Hepatocyte (in vitro differentiated cells): ENCODE measurements at places on chromosomes 13 and 19.

DNA sequence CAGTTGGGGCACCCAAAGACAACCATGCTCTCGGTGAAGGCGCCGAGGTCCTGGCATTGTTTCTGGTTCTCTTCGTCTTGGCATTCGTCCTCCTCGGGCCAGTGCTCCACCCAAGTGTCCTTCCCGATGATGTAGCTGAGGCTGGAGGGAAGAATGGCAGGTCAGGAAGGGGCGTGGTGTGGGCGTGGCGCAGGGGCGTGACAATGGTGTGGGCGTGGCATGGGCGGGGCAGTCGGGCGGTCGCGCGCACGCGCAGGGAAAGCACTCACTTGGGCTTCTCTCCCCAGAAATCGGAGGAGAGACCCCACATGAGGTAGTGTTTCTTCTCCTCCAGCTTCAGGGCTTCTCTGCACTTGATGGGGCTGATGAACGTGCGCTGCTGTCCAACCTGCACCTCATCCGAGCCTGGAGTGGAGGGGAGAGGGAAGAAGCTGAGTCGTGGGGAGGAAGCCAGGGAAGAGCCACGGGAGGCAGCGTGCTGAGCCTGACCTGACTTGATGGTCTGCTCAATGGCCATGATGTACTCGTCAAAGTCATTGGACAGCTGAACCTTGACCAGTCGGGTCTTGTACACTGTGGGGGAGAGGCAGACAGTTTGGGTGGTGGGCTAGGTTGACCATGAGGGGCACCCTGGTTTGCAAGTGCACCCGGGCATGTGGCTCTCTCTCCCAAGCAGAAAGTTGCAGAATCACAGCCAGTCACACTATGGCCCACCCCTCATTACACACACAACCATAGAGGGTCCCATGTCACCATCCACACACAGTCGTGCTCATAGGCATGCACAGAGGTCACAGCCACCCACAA is 8.1 kb upstream of the TNFSF14 start:
- no peaks in the 10 kb centered on the region for H3K27me3 ChIP-seq
- peaks cover 7% of the 10 kb centered on the region for H3K4me1 ChIP-seq
- no peaks in the 10 kb centered on the region for H3K36me3 ChIP-seq
- peak; percentile 35 for DNase-seq

DNA sequence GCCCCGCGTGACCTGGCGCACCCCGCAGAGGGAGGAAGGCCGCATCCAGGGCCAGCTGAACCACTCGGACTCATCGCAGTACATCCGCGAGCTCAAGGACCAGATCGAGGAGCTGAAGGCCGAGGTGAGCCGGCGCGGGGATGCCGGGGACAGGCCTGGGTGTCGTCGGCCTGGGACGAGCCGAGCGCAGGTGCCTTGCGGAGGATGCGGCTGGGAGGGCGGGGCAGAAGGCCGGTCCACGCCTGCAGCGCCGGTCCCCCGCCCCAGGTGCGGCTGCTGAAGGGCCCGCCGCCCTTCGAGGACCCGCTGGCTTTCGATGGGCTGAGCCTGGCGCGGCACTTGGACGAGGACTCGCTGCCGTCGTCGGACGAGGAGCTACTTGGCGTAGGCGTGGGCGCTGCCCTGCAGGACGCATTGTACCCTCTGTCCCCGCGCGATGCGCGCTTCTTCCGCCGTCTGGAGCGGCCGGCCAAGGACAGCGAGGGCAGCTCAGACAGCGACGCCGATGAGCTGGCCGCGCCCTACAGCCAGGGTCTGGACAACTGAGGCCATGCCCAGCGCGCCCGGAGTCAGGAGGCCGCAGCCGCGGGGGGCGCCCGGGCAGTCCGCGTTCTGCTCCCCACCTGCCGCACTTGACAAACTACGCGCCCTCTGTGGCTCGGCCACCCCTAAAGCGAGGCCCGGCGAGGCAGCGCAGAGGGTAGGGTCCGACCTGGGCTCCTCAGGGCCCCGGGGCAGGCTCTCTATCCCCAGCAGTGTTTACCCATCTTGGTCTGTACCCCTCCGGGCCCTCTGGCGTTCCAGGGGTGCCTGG is 10.8 kb downstream of the PRR36 start:
- H3K4me1 ChIP-seq, result peaks cover 6% of the 10 kb centered on the region
- no peak overlapping the region for H3K4me3 ChIP-seq
- peaks cover 10% of the 10 kb centered on the region for H3K27me3 ChIP-seq
- no peak for DNase-seq

GRCh38 chr13:91142572-91142971 is 204.9 kb upstream of the MIR17HG start:
- H3K27ac ChIP-seq, result no peak overlapping the region
- DNase-seq, result peak; percentile 32
- H3K4me3 ChIP-seq, result no peak overlapping the region
- H3K4me1 ChIP-seq, result peaks cover 4% of the 10 kb centered on the region

GRCh38 chr19:17519967-17520366 is 8.5 kb downstream of the PGLS start:
- peaks cover 5% of the 10 kb centered on the region for H3K36me3 ChIP-seq
- no peaks in the 10 kb centered on the region for H3K27me3 ChIP-seq
- no peaks in the 10 kb centered on the region for H3K4me1 ChIP-seq
- H3K4me3 ChIP-seq, result no peak overlapping the region
- no peak for DNase-seq

GRCh38 chr13:101025925-101026324 is 351.3 kb upstream of the TMTC4 start:
- peaks cover 7% of the 10 kb centered on the region for H3K4me1 ChIP-seq
- H3K27ac ChIP-seq, result peak overlapping the region; percentile 4
- no peak for DNase-seq
- H3K27me3 ChIP-seq, result no peaks in the 10 kb centered on the region
- no peak overlapping the region for H3K4me3 ChIP-seq

DNA sequence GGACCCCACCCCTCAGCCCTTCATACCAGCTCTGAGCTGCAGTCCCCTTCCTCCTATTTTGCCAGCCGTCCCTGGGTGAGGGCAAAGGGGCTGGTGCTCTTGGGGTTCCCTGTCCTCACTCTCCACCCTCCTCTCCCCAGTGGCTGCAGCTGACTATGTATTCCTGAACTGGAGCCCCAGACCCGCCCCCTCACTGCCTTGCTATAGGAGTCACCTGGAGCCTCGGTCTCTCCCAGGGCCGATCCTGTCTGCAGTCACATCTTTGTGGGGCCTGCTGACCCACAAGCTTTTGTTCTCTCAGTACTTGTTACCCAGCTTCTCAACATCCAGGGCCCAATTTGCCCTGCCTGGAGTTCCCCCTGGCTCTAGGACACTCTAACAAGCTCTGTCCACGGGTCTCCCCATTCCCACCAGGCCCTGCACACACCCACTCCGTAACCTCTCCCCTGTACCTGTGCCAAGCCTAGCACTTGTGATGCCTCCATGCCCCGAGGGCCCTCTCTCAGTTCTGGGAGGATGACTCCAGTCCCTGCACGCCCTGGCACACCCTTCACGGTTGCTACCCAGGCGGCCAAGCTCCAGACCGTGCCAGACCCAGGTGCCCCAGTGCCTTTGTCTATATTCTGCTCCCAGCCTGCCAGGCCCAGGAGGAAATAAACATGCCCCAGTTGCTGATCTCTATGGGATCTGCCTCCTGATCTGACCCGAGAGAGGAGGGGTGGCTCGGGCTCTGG is 2.4 kb downstream of the COX7A1 start:
- H3K27ac ChIP-seq, result no peak overlapping the region
- H3K36me3 ChIP-seq, result no peaks in the 10 kb centered on the region
- H3K4me3 ChIP-seq, result no peak overlapping the region
- H3K27me3 ChIP-seq, result no peaks in the 10 kb centered on the region

- H3K36me3 ChIP-seq, result no peaks in the 10 kb centered on the region
- H3K4me3 ChIP-seq, result no peak overlapping the region
- DNase-seq, result peak; percentile 71
- H3K27ac ChIP-seq, result peak overlapping the region; percentile 58
- peaks cover 6% of the 10 kb centered on the region for H3K4me1 ChIP-seq
These were observed 6.3 kb downstream of the PNKP start for GRCh38 chr19:49861107-49861506.

GRCh38 chr19:33098055-33098534 is 17.1 kb downstream of the GPATCH1 start:
- peak; percentile 52 for DNase-seq
- H3K27ac ChIP-seq, result peak overlapping the region; percentile 6
- peaks cover 13% of the 10 kb centered on the region for H3K4me1 ChIP-seq
- no peak overlapping the region for H3K4me3 ChIP-seq
- H3K36me3 ChIP-seq, result peaks cover 6% of the 10 kb centered on the region

DNA sequence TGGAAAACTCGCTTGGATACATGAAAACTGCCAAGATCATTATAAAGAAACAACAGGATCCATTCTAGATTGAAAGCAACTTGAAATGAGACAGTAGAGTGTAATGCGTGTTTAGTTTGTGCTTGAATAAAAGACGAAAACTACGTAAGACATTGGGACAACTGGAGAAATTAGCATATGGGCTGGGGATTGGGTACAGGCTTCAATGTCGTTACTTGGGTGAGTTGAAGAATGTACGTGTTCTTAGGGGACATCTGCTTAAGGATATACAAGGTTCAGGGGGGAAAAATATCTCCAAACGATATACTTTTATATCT is 471 bp upstream of the ERVK3-1 start:
- peak overlapping the region; percentile 34 for H3K4me3 ChIP-seq
- H3K27ac ChIP-seq, result peak overlapping the region; percentile 79
- H3K4me1 ChIP-seq, result peaks cover 9% of the 10 kb centered on the region

DNA sequence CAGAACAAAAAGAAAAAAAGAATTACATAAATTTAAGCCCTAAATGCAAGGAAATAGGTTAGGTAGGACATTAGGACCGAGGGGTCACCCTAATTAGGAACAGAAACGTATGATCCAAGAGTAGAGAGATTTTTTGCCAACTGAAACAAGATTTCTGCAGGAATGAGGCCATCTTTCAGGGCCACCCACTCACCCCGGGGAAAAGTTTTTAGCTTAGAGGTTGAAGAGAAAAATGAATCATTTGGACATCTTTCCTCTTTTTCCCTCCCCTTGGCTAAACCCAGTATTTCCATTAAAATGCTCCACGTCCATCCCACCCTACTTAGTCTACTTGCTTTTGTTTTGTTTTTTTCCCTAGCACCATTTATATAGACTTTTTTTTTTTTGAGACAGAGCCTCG is 10.6 kb upstream of the PNMA8A start:
- DNase-seq, result no peak
- H3K27me3 ChIP-seq, result no peaks in the 10 kb centered on the region
- no peak overlapping the region for H3K4me3 ChIP-seq
- H3K27ac ChIP-seq, result peak overlapping the region; percentile 94
- no peaks in the 10 kb centered on the region for H3K36me3 ChIP-seq
- peaks cover 23% of the 10 kb centered on the region for H3K4me1 ChIP-seq

- H3K27ac ChIP-seq, result no peak overlapping the region
- no peak overlapping the region for H3K4me3 ChIP-seq
- no peak for DNase-seq
- no peaks in the 10 kb centered on the region for H3K36me3 ChIP-seq
- H3K4me1 ChIP-seq, result no peaks in the 10 kb centered on the region
These were observed 1747.9 kb upstream of the SPRY2 start for GRCh38 chr13:82088781-82089180.

GRCh38 chr13:31096654-31097302 is 64.9 kb downstream of the HSPH1 start:
- H3K4me1 ChIP-seq, result no peaks in the 10 kb centered on the region
- peaks cover 13% of the 10 kb centered on the region for H3K27me3 ChIP-seq
- no peak overlapping the region for H3K4me3 ChIP-seq
- no peak overlapping the region for H3K27ac ChIP-seq

- H3K27ac ChIP-seq, result no peak overlapping the region
- DNase-seq, result no peak
- H3K4me1 ChIP-seq, result no peaks in the 10 kb centered on the region
- no peaks in the 10 kb centered on the region for H3K36me3 ChIP-seq
- H3K27me3 ChIP-seq, result no peaks in the 10 kb centered on the region
These were observed 2.4 kb upstream of the OR7A5 start for GRCh38 chr19:14837391-14837790.

GRCh38 chr19:33773704-33774624 is 22.7 kb upstream of the KCTD15 start:
- H3K36me3 ChIP-seq, result no peaks in the 10 kb centered on the region
- H3K4me3 ChIP-seq, result no peak overlapping the region
- H3K27me3 ChIP-seq, result peaks cover 7% of the 10 kb centered on the region
- H3K4me1 ChIP-seq, result no peaks in the 10 kb centered on the region
- H3K27ac ChIP-seq, result no peak overlapping the region

DNA sequence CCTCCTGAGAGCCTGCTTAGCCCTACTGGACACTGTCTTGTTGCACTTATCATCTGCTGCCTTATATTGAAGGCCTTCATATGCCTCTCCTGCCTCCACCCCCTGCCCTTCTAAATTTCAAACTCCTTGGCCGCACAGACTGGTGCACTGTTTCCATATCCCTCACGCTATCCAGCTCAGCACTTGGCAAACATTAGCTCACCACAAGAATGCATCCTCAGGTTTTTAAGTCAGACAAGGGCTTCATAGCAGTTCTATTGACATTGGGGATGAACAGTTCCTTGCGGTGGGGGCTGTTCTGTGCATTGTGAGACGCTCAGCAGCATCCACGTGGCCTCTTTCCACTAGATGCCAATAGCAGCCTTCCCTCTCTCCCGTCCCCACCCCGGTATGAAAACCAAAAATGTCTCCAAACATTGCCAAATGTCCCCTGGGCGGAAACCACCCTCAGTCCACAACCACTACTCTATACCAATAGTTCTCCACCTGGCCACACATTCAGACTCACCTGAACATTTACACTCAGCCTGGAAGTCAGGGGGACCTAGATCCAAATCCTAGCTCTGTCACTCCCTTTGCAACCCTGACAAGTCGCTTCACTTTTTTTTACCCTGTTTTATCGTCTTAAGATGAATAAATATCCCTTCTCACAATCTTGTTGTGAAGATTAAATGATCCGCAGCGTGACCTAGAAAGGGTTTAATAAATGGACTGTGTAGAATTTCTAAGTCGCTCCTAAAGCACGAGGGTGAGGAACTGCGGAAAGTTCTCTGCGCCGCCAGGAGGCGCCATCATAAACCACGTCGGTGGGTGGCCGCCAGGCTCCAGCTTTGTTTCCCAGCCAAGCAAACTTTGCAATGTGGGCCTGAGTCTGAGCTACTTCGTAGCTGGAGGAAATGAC is 3.6 kb upstream of the CEACAM3 start:
- DNase-seq, result peak; percentile 51
- H3K4me1 ChIP-seq, result no peaks in the 10 kb centered on the region
- peaks cover 5% of the 10 kb centered on the region for H3K27me3 ChIP-seq
- H3K36me3 ChIP-seq, result no peaks in the 10 kb centered on the region
- no peak overlapping the region for H3K4me3 ChIP-seq
- no peak overlapping the region for H3K27ac ChIP-seq

DNA sequence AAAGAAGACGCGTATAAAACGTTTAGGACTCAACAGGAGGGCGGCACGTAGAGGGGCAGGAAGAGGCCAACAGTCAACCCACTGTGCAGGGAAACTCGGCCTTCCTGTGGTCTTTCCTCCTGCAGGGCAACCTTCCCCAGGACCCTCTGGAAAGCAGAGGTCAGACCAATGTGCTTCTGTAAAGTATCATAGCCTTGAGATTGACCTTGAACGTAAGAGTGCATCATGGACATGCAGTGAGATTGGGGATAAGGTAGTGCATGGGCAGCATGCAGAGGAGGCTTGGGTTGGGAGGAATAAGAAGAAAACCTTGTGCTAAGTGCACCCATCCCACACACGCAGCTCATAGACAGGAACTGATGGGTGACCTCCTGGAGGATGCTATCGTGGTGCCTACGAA is 34.0 kb upstream of the ZNF507 start:
- no peak overlapping the region for H3K4me3 ChIP-seq
- H3K36me3 ChIP-seq, result no peaks in the 10 kb centered on the region
- H3K27ac ChIP-seq, result no peak overlapping the region

GRCh38 chr19:35773020-35773806 is 2.2 kb upstream of the ARHGAP33 start:
- no peak overlapping the region for H3K27ac ChIP-seq
- H3K36me3 ChIP-seq, result no peaks in the 10 kb centered on the region
- H3K27me3 ChIP-seq, result no peaks in the 10 kb centered on the region
- peaks cover 10% of the 10 kb centered on the region for H3K4me1 ChIP-seq

GRCh38 chr13:29227576-29227975 is 367.9 kb downstream of the SLC7A1 start:
- H3K4me1 ChIP-seq, result no peaks in the 10 kb centered on the region
- no peak overlapping the region for H3K4me3 ChIP-seq
- no peaks in the 10 kb centered on the region for H3K36me3 ChIP-seq
- peak; percentile 12 for DNase-seq
- no peak overlapping the region for H3K27ac ChIP-seq
- H3K27me3 ChIP-seq, result no peaks in the 10 kb centered on the region
